ENCODE measurements at places on chromosomes 11 and 22.

GRCh38 chr11:106794058-106794457, 224.2 kb downstream of the GUCY1A2 start:
- DNase-seq = no peak

DNA sequence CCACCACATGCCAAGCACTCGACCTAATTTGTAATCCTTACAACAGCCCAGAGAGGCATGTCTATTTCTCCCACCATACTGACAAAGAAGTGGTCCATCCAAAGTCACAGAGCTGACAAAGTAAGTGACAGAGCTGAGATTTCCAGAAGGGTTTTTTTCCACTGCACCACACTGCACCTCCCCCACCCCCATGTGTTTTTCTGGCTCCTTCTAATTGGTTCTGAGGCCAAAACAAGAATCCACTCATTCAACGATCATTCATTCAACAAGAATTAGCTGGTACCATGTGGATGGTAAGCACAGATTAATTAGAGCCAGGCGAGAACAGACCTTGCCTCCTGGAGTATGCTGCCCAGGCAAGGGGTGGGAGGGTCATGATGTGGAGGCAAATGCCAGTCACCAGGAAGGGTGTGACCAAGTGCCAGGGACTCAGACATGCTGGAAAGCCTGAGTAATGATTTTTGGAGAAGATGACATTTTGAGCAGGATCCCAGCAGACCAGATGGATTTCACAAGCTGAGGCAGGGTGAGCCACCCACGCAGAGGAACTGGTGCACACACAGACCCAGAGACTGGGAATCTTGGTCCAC, 14.9 kb upstream of the PRG2 start:
- no peak for DNase-seq

- DNase-seq = no peak
Measured at GRCh38 chr22:30893434-30894370, 74.9 kb downstream of the MORC2 start.

- no peak for DNase-seq
Measured at GRCh38 chr11:19365743-19366410, 125.1 kb upstream of the E2F8 start.

DNA sequence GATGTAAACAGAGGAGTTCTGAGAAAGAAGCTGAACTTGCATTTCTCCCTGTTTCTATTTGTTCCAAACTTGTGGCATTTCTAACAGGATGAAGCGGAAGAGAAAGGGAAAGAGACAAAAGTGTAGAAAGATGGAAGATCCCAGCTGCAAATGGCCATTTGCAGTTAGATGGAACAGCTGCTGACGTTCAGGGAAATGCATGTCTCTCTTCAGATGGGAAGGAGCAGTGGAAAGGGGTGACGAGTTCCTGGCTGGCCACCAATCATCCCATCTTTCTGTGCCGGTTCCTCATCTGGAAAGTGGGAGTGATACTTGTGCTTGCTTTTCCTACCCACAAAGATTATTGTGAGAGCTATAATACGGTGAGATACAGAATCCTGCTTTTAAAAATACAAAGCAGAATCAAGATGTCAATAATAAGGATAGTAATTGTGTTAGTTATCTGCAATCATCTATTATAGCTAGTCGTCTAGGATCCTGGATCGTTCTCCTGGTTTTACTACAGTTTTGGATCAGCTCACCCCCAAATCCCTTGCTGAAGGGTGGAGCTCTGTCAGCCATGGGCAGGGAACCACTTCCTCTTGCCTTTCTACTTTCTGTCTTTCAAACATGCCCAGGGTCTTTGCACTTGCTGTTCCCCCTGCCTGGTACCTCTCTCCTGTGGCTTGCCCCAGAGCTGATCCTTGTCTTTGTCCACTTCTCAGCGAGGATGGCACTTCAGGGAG, 1.2 kb upstream of the TIMP3 start:
- DNase-seq = no peak

DNA sequence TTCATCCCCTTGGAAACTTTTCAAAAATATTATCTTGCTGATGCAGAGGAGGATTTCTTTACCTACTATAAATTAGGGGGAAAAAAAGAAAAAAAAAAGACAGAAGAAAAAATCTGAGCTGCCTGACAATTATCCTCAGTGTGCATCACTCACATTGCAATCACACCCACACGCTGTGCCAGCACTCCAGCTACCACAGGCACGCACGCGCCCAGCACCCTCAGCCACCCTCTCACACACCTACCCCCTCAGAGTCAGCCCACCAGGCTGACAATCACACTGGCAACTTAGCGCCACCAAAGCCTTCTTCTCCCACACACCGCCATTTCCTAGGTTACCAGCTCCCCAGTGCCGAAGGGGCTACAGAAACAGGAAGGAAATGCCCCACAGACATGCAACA, 236.1 kb downstream of the KCNA4 start:
- no peak for DNase-seq

DNA sequence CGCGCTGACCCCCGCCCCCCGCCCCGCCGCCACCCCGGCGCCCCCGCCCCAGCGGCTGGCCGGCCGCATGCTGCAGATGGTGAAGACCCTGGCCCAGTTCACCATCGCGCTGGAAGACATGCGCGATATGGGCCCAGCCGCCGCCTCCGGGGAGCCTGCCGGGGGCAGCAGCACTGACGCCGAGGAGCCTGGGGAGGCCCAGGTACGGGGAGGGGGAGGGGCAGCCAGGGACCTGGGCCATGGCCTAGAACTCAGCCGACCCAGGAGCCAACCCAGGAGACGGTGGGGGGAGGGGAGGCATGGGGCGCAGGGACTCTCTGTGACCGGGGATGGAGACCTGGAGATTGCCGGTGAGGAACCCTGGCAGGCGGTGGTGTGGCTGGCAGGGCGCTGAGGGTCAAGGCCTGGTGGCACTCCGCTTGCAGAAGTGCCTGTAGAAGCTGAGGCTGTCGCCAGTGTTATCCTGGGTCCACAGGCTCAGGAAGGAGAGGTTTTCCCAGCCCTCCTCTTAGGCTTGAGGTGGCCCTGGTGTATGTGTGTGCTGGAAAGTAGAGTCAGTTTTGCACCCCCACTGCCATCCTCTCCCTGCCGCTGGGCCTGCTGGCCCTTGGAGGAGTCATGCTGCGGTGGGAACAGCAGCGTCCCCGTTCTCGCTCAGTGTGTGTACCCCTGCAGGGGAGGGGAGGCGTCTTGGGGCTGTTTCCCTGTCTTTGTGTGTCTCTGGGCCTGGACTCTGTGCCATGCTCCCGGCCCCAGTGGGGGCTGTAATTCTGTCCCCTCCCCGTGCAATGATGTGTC, 32.9 kb upstream of the RELT start:
- no peak for DNase-seq

- DNase-seq = no peak
Measured at GRCh38 chr11:66856496-66857233, at the start of gene LRFN4. LRFN4 (plus strand) TSS chr11:66857064; CDS start chr11:66857745, 681 bp downstream.

DNA sequence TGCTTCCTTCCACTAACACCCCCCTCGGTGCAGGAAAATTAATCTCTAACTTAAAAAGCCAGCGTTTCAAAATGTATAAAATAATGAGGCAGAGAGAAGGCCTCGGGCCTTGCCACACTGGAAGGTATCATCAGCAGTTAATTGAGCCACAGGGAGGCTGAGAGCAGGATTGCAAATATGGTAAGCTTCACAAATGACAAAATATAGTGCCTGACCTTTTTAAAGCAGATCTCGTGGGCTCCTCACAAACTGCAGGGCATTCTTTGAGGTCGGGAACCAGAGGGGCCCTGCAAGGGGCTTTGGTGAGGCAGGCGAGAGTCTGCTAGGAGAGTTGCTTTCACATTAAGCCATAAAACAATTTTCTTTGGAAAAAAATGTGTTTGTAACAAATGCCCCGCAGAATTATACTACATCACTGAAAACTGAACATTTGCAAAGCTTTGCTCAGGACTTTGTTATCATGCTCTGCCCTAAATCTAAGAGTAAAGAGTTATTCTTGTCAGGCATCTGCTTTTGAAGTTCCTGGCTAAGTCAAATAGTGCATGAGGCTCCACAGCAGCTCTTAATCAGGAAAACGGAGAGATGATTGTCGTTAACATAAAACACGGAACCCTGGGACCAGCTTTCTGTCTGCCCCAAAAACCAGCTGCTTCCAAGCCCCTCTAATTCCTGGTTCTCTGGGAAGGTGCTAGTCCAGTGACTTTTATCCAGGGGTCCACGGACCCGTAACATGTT, 61.4 kb upstream of the SYT13 start:
- DNase-seq = no peak

DNA sequence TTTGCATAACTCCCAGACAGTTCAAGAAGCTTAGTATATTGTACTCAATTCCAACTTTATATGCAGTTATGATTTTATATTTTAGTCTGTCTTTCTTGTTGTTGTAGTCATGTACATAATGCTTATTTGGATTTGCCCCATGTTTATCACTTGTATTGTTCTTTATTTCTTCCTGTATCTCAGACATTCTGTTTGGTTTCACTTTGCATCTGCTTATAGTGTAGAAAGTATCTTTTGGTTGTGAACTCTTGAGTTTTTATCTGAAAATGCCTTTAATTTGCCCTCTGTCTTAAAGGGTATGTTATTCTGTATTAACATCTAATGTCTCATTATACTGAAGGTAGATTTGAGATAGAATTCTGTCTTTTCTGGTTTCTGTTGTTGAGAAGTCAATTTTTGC, 275.4 kb downstream of the DYNC2H1 start:
- no peak for DNase-seq

DNA sequence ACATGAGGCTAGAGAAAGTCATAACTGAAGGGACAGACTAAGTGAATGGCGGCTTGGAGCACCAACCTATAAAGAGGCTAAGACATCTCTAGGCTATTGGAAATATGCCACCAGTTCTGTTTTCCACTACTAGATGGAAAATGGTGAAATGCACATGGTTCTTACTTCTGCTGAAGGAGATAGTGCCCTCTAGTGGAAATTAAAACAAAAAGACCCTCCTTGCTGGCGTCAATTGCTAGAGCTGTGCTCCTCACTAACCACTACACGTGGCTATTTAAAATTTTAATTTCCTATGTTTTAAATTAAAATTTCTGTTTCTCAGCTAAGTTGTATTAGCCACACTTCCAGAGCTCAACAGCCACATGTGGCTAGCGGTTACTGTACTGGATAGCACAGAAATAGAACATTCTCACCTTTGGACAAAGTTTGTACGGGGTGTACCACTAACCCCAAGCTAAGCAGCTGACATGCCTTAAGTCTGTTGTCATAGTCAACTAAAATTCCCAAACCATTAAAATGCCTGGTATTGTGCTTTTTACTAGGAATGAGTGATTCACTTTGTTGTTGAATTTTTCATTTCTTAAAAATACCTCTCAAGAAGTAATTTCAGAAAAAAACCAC, 34.1 kb upstream of the CALCA start:
- no peak for DNase-seq

Measured in stimulated activated CD4-positive, alpha-beta T cell treated with anti-CD3 and anti-CD28 coated beads, Interleukin-15, amount 100 ng/mL, for 1 hour (primary cell).